Stimulated activated CD8-positive, alpha-beta memory T cell treated with anti-CD3 and anti-CD28 coated beads, Interleukin-7, amount 100 ng/mL, for 1 hour (primary cell): ENCODE measurements at places on chromosomes 5 and 9.

DNA sequence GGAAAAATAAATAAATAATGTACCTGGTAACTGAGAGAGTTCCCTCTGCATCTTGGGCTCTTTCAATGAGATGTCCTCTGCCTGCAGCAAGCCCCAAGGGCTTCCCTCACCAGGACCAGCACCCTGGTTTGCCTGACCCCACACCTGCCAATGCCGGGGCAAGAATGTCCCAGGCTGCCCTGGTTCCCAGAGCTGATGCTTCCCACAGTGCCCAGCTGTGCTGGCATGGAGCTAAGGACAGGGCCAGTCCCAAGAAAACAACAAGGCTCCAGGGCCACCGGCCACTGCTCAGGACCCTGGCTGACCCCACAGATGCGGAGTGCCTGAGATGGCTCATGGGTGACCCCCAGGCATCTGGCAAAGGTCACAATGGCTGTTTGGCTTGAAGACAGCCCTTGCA is 123.5 kb downstream of the KCNIP1 start:
- no peak for DNase-seq

GRCh38 chr9:36025746-36026145 is 11.0 kb upstream of the RECK start:
- DNase-seq, result no peak

- no peak for DNase-seq
Observed at GRCh38 chr5:131481569-131481968, 153.5 kb downstream of the RAPGEF6 start.

DNA sequence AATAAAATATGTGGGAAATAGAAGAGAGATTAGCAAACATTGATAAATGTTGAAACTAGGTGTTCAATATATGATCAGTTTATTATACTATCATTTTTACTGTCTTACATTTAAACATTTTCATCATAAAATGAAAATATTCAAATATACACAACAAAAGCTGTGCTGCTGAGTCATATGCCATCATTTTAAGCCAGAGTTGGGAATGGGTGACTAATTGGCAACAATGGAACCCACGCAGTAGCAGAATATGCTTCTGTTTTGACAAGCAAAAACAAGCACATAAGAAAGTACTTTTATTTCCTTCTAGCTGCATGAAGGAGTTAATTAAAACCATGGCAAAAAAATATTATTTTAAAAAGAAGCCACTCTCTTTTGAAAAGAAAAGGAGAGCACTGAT is 340.0 kb upstream of the EDIL3 start:
- DNase-seq, result no peak

DNA sequence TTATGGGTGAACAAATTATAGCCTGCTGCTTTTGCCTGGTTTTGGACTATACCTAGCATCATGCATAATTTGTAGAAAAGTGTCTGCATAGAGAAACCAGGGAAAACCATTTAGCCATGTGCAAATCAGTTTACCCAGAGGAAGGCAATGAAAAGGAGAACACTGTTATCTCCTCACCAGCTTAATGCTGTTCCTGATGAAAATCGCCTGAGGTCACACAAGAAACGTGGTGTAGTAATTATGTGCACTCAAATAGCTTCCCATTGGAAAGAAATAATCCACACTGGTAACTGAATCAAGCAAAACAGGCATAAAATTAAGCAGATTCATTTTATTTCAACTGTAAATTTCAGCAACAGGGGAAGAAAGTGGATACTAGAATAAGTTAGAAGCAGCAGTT is 51.7 kb upstream of the FAM240B start:
- DNase-seq, result no peak

GRCh38 chr5:153523211-153523610 is 32.7 kb downstream of the GRIA1 start:
- DNase-seq, result no peak

DNA sequence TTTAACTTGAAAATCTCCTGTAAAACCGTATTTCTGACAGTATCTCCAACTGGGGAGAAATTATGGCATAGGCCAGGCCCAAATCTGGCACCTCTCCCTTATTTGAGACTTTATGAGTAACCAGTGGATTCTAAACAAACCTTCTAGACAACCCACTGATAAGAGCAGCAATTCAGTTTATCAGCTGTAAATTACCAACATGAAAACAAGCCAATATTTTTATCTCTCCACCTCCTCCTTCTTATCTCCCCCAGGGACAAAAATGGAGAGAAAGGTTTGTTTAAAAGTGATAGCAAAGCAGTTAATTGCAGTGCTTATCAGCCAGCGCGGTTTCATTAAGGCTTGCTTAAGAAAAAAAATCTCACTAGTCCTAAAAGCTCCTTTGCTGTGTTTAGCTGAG is 53.8 kb downstream of the KCNV2 start:
- DNase-seq, result no peak

- DNase-seq, result no peak
Observed at GRCh38 chr5:4941957-4942830, 197.9 kb upstream of the ADAMTS16 start.

GRCh38 chr9:71769175-71770161 is 1.2 kb upstream of the CEMIP2 start:
- DNase-seq, result peak; percentile 45

GRCh38 chr9:37255187-37255586 is 134.8 kb downstream of the ZCCHC7 start:
- DNase-seq, result no peak

DNA sequence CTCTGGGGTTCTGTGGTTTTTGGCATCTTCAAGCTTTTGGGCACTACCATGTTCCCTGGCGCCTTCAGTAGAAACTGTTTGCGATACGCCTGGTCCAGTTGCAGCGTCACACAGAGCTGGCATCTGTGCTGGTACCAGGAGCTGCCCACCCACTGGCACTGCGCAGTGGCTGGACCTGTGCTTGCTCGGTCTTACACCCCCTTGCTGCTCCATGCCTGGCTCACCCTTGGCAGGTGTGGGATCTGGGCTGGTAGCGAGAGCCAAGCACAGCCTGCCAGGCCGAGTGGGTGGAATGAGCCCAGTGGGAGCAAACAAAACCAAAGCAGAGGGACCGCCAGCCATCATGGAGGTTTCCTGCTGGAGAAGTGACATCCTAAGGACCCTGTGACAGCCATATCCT is 170.2 kb upstream of the IRX2 start:
- DNase-seq, result no peak

GRCh38 chr9:127938298-127938690 is 640 bp upstream of the DPM2 start:
- no peak for DNase-seq

DNA sequence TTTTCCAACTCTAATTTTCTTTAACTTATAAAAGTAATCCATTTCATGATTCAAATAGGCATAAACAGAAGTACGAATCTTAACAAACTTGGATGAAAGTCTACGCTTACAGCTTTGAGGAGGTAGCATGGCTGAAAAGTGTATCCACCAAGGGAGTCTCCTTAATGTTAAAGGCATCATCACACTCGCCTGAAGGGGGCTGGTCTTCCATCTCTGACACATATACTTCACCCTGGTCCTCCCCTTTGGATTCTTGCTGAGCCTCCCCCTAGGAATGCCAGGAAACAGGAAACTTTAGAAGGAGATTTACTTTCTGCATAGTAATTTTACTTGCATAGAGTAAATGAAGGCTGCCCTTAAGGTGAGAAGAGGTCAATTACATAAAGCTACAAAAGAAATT is 10.3 kb upstream of the NME5 start:
- DNase-seq, result no peak

DNA sequence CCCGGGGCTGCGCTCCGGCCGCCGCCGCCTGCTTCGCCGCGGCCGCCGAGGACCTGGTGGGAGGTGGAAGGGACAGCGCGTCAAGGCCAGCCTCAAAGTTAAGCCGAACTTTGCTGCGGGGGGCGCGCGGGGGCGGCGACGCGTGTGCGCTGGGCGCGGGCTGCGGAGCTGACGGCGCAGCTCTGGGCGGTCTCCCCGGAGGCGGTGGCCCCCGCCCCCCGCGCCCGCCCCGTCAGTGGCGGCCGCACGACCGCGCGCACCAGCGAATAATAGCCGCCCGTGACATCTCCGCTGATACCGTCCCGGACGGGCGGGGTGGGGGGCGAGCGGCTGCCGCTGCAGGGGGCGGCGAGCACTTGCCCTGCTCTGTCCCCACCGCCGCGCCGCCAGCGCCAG is 579 bp upstream of the FAM78A start:
- DNase-seq, result no peak

DNA sequence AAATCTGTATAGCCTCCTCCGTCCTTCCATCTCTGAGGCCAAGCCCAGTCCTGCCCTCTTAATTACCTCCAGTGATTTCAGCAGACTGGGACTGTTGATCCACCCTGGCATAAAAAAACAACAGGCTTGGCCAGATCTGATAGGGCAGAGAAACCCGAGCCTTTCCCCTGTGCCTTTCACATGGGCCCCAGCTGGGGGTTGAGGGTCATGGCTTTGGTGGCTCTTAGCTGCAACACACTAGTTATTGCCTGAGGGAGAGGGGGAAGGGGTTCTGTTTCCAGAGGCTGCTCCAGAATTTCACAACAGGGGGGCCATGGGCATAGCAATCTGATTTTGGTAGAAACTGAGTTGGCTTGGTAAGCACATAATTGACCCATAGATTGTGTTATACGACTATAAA is 21.2 kb upstream of the PANK3 start:
- DNase-seq, result no peak

GRCh38 chr9:101571114-101571513 is 23.7 kb downstream of the PPP3R2 start:
- DNase-seq, result no peak

GRCh38 chr5:27900761-27901160 is 862.4 kb upstream of the CDH9 start:
- no peak for DNase-seq

DNA sequence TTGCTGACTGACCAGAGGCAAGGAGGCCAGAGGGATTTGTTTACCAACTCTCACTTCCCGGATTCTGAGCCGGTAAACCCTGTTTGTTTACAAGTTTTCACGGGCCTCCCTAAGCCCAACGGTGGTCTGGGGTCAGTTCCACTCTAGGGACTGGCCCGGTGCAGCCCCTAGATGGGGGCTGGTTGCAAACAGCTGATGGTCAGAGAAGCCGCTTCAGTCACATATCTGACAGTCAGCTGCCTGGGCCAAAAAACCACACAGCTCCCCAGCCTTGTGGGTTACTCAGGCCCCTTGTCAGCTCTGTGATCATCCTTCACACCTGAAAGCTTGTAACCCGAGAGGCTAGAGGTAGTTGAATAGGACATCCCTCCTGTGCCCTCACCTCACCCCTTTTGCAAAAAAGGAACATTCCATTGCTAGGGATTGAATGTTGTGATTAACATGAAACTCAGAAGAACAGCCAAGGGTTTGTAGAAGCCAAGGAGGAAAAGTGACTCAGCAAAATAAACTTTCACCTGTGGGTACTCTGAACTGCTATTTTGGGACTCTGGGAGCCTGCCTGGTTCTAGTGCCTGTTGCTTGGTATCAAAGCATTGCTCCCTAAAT is 40.4 kb downstream of the SAR1B start:
- no peak for DNase-seq

DNA sequence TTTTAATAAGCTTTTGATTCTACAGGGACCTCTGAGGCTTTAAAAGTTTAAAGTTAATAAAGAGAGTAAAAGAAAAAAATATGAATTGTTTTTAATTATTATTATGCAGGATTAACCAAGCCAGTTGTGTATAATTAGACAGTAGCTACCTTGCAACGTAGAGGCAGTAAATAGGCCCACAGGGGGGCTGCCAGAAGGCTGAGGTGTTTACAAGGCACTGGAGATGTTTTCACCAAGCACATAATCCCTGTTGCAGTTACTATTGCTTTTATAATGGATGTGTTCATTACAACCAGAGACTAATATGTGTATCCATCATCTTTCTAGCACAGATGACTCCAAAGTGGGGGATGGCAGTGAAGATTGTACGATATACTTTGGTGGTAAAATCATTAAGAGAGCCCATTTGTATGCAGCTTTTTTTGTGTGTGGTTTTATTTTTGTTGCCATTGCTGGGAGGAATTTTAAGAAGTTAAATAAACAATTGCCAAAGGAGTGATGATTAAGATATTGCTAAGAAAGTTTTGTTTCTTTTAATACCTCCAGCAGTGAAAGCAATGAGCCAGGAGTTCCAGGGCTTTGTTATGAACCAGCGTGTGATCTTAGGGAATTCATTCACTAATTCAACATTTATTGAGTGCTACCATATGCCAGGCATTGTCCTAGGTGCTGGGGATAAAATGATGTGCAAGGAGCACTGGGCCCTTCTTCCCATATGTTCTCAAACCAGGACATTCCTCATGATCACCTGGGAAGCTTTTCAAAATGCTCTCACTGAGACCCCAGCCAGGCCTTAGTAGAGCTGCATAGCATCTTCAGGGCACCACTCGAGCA is 138.7 kb upstream of the EFNA5 start:
- DNase-seq, result no peak

- DNase-seq, result no peak
Observed at GRCh38 chr5:135660826-135661575, 82.2 kb upstream of the CXCL14 start.

- no peak for DNase-seq
Observed at GRCh38 chr5:172797771-172798191, 26.8 kb upstream of the DUSP1 start.

GRCh38 chr5:163248333-163248732 is 189.1 kb upstream of the CCNG1 start:
- DNase-seq, result no peak

- DNase-seq, result no peak
Observed at GRCh38 chr5:159576902-159577301, 246.6 kb upstream of the IL12B start.

- DNase-seq, result no peak
Observed at GRCh38 chr5:127308945-127309344, 18.3 kb downstream of the MEGF10 start.

GRCh38 chr9:137606005-137606621 is 627 bp downstream of the ARRDC1 start:
- no peak for DNase-seq

- no peak for DNase-seq
Observed at GRCh38 chr5:169778622-169779596, 141.8 kb downstream of the DOCK2 start.

- no peak for DNase-seq
Observed at GRCh38 chr5:57692582-57693487, 210.2 kb upstream of the ACTBL2 start.

GRCh38 chr5:125505115-125505514 is 758.7 kb upstream of the ZNF608 start:
- DNase-seq, result no peak

GRCh38 chr5:14528115-14528514 is 53.5 kb upstream of the OTULINL start:
- DNase-seq, result no peak

GRCh38 chr5:124054564-124054963 is 542.6 kb downstream of the CSNK1G3 start:
- no peak for DNase-seq

DNA sequence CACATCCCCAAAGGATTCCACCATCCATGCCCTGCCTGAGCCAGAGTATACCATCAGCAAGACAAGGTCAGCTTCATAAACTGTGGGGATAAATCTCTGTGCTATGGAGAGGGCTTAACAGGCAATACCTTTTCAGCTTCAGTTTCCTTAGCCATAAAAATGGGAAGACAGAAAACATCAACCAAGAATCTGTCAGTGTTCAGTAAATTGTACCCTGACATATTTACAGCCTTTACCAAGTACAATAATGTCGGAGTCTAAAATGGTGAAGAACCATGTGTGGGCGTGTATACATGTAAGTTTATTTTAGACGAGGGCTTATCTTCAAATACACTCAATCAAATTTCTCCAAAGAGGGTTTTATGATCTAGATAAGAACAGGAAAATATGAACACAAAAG is 94.7 kb downstream of the ELAVL2 start:
- no peak for DNase-seq
